ENCODE measurements at places on chromosomes 3 and 15.

GRCh38 chr3:192655628-192656027 lies 71.7 kb downstream of the FGF12 start:
- DNase-seq: no peak

GRCh38 chr3:64399205-64399800 lies 174.0 kb upstream of the PRICKLE2 start:
- DNase-seq: no peak

DNA sequence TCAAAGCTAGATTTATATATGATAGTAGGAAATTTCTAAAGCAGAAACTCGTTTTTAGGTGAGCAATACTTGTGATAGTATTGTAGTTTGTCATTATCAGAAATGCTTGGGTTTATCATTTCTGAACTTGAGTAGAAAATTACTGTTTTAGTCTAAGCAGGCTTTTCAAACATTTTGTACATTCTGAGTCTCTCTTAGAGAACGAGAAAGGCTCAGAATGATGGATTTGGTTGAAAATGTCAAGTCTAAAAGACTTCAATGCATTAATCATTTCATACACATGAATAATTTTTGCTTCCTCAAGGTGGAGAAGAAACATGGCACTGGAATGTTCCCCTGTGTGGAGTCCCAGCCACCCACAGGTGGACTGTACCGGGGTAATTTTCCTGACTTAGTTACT lies 387.1 kb downstream of the NAALADL2 start:
- no peak for DNase-seq

DNA sequence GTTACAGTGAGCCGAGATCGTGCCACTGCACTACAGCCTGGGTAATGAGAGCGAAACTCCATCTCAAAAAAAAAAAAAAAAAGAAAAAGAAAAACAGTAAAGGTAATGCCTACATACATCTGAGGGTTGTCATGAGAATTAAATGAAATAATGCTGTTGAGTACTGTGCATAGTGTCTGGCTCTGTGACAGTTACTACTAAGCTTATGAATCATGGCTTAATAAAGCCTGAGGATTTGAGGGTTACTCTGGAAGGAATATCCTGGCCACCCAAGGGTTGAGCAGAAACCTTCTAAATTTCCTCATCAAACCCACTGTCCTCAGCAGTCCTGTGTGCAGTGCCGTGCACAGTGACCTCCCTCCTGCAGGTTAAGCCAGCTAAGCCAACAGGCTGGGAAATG lies 26.8 kb upstream of the ELP6 start:
- DNase-seq: no peak

GRCh38 chr3:8644748-8645390 lies at the start of gene SSUH2:
TSS of gene SSUH2 (minus strand) at chr3:8644798. CDS start at chr3:8644758, 40 bp downstream.
- DNase-seq: no peak
